Transverse colon (tissue), 4 donors: ENCODE measurements at places on chromosomes 2 and 18.

- peak; percentile 58 for DNase-seq
- H3K4me1 ChIP-seq: no peaks in the 10 kb centered on the region
- no peak overlapping the region for H3K27ac ChIP-seq
- H3K27me3 ChIP-seq: no peaks in the 10 kb centered on the region
Observed at GRCh38 chr2:127053731-127054603, 53.0 kb downstream of the BIN1 start.

- peak overlapping the region; percentile 16 for H3K27ac ChIP-seq
- peaks cover 13% of the 10 kb centered on the region for H3K4me1 ChIP-seq
- DNase-seq: no peak
- no peaks in the 10 kb centered on the region for H3K36me3 ChIP-seq
- H3K27me3 ChIP-seq: no peaks in the 10 kb centered on the region
Observed at GRCh38 chr2:121969166-121969565, 213.7 kb downstream of the TSN start.

DNA sequence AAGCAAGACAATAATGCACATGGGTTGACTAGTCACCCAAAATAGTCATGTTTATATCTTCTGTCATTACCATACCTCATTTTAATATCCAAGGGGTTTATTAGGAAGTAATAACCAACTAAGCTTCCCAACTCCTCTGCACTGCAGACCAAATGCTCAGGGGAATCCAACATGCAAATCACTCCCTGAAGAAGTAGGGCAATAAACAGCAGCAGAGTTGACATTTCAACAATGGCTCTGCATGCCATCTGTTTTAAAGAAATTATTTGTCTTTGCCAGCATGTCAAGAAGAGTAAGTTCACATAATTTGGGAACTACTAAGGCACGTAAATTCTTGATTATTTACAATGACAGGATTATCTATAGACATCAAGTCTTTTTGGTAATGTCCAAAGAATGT is 84.4 kb upstream of the LYPD1 start:
- no peaks in the 10 kb centered on the region for H3K36me3 ChIP-seq
- no peaks in the 10 kb centered on the region for H3K27me3 ChIP-seq
- no peak overlapping the region for H3K4me3 ChIP-seq
- DNase-seq: no peak
- H3K27ac ChIP-seq: no peak overlapping the region
- H3K4me1 ChIP-seq: no peaks in the 10 kb centered on the region

GRCh38 chr18:31977270-31977872 is 34.4 kb upstream of the TRAPPC8 start:
- H3K4me3 ChIP-seq: no peak overlapping the region
- DNase-seq: peak; percentile 18
- H3K27me3 ChIP-seq: no peaks in the 10 kb centered on the region
- H3K4me1 ChIP-seq: no peaks in the 10 kb centered on the region

GRCh38 chr2:10258726-10259125 is 44.0 kb upstream of the HPCAL1 start:
- H3K4me3 ChIP-seq: no peak overlapping the region
- H3K27me3 ChIP-seq: no peaks in the 10 kb centered on the region
- no peak overlapping the region for H3K27ac ChIP-seq
- no peaks in the 10 kb centered on the region for H3K36me3 ChIP-seq
- H3K4me1 ChIP-seq: peaks cover 15% of the 10 kb centered on the region
- DNase-seq: no peak

DNA sequence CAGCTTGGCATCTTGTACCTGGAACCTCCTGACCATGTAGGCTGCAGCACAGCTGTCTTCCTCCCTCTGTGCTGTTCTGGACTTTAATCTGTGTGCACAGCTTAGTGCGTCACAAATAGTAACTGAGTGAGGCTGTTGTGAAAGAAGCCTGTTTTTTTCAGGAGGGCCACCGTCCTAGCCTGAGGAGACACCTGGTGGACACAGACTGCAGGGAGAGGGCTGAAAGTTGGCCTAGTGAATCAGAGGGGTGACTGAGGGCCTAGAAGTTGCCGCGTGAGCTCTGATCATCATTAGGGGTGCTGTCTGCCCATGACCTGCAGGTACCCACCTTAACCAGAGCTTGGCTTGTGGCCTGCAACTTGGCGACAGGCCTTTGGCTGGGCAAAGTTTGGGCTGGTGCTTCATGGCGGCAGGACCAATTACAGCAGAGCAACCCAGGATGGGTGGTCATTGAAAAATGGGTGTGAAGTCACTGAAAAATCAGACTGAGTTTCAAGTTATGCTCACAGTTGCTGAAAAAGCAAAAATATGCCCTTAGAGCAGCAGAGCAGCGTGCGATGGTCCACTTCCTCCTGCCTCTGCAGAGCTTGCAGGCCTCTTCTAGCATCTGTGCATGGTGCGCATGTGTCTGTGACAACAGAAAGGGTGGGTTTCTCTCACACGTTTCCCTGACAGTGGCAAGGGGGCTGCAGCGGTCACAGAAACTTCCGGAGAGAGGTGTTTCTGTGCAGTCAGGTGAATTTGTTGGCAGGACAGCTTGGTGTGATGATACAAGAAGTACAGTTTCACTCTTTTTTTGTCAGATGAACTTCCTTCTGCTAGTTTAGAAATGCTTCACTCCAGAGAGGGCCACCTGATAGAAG is 9.6 kb downstream of the GDF7 start:
- peaks cover 13% of the 10 kb centered on the region for H3K4me1 ChIP-seq
- DNase-seq: peak; percentile 56
- H3K27ac ChIP-seq: peak overlapping the region; percentile 15
- no peak overlapping the region for H3K4me3 ChIP-seq
- H3K27me3 ChIP-seq: peaks cover 25% of the 10 kb centered on the region

GRCh38 chr2:49041061-49041460 is 113.3 kb downstream of the FSHR start:
- H3K27me3 ChIP-seq: no peaks in the 10 kb centered on the region
- H3K27ac ChIP-seq: no peak overlapping the region
- no peak for DNase-seq

- no peak overlapping the region for H3K4me3 ChIP-seq
- H3K4me1 ChIP-seq: no peaks in the 10 kb centered on the region
- no peak overlapping the region for H3K27ac ChIP-seq
- no peaks in the 10 kb centered on the region for H3K27me3 ChIP-seq
- no peaks in the 10 kb centered on the region for H3K36me3 ChIP-seq
Observed at GRCh38 chr2:164141271-164141670, 405.5 kb upstream of the FIGN start.

DNA sequence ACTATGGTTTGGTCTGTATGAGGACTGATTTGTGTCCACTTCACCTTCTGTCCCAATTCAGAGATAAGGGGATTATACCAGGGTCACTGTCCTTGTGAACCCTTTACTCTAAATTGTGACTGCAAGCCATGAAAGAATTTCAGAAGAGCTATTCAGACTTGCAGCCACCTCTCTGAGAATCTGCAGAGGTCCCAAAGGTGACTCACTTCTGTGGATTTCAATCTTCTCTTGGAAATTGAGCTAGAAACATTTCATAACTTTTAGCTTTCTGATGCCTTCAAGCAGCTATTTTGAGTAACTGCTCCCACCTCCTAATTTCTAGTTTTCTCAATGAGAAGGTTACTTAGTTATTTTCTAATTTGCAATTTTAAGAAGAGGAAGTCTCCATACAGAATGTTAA is 1242.4 kb upstream of the ACVR2A start:
- no peak overlapping the region for H3K27ac ChIP-seq
- no peak for DNase-seq
- H3K27me3 ChIP-seq: no peaks in the 10 kb centered on the region
- no peak overlapping the region for H3K4me3 ChIP-seq
- H3K4me1 ChIP-seq: no peaks in the 10 kb centered on the region
- no peaks in the 10 kb centered on the region for H3K36me3 ChIP-seq

DNA sequence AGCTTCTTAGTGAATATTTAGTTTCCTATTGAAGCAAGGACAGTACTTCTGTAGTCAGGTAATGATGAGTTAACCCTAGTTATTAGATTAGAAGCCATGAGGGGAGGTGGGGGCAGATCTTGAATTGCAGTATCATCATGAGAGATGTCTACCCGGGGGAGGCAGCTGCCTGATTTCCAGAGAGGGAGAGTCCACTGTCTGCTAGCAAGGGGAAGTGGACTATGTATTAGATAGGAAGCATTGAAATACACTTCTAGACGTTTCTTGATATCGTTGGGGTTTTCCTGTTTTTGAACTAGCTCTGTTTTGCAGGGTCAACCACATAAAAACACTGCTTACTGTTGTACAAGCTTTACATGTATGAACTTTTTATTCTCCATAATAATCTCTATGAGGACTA is 38.8 kb downstream of the APLF start:
- DNase-seq: no peak
- H3K4me3 ChIP-seq: no peak overlapping the region
- H3K4me1 ChIP-seq: no peaks in the 10 kb centered on the region
- H3K27me3 ChIP-seq: no peaks in the 10 kb centered on the region
- H3K27ac ChIP-seq: no peak overlapping the region
- H3K36me3 ChIP-seq: no peaks in the 10 kb centered on the region

DNA sequence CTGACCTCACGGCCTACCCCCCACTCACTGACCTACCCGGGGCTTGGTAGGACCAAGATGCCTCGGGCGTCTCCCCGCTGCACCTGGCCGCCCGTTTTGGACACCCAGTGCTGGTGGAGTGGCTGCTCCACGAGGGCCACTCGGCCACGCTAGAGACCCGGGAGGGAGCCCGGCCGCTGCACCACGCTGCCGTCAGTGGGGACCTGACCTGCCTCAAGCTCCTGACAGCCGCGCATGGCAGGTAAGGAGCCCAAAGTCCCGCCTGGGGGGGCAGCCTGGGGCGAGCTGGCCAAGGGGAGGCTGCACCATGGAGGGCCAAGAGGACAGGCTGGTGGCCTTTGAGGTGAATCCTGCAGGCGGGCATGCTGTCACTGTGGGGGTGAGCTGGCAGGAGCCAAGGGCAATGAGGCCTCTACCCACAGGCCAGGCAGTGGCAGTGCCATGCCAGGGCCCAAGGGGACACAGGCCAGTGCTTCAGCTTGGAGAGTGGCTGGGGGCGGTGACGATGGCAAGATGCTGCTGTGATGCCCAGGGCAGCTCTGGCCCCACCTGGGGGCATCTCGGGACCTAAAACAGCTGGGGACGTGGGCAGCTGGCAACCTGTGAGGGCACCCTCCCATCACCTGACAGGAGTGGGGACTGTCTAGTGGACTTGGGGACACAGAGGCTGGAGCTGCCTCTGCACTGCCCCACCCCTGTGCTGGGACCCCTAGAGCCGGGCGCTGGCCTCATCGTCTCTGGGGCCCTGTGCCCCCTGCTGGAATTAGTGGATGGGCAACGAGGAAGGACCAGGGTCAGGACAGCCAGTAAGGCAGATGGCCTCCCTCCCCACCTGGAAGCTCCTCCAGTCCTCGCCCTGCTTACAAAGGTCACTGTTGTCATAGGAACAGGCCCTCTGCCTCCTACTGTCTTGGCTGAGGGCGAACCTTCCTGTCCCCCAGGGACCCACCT is 2.0 kb downstream of the ESPNL start:
- H3K36me3 ChIP-seq: no peaks in the 10 kb centered on the region
- no peaks in the 10 kb centered on the region for H3K4me1 ChIP-seq
- no peaks in the 10 kb centered on the region for H3K27me3 ChIP-seq
- H3K4me3 ChIP-seq: no peak overlapping the region
- no peak overlapping the region for H3K27ac ChIP-seq

DNA sequence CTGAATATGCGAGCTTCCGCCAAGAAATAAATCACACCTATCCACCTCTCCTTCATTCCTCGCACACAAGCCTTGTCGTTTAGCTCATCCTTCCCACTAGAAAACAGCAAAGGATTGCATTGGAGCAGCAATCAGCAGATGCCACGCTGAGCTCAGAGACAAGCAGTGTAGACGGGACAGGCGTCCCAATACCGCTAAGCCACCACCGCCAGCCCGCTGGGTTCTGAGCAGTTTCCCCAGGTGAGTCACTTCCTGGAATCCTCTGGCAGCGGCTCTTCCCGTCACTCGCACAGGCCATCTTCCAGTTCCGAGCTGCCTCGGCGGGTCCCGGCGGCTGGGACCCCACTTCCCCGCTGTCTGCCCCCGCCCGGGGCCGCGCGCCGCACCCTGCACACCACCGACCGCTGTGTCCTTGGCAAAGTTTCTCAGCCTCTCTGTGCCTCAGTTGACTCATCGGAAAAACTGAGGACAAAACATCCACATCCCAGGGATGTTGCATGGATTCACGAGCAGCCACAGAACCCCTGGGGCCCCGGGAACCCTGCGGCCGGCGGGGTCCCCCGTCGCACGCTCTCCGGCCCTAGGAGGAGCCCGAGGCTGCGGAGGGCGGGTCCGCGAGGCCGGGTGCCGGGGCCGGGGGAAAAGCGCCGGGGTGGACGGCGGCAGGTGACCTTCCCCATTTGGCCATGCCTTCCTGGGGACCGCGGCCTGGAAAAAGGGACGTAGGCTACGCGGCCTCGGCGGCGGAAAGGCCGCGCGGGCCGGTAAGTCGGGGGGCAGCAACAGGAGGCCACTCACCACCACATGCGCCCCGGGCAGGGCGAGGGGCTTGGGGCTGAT is 573 bp downstream of the KDSR start:
- H3K4me3 ChIP-seq: peak overlapping the region; percentile 98
- H3K27me3 ChIP-seq: no peaks in the 10 kb centered on the region
- H3K27ac ChIP-seq: peak overlapping the region; percentile 99
- no peaks in the 10 kb centered on the region for H3K36me3 ChIP-seq
- peaks cover 33% of the 10 kb centered on the region for H3K4me1 ChIP-seq
